ENCODE measurements at places on chromosomes 6 and 20.
A peak's percentile ranks its signal among the peaks of the same experiment; 100 is the strongest.

DNA sequence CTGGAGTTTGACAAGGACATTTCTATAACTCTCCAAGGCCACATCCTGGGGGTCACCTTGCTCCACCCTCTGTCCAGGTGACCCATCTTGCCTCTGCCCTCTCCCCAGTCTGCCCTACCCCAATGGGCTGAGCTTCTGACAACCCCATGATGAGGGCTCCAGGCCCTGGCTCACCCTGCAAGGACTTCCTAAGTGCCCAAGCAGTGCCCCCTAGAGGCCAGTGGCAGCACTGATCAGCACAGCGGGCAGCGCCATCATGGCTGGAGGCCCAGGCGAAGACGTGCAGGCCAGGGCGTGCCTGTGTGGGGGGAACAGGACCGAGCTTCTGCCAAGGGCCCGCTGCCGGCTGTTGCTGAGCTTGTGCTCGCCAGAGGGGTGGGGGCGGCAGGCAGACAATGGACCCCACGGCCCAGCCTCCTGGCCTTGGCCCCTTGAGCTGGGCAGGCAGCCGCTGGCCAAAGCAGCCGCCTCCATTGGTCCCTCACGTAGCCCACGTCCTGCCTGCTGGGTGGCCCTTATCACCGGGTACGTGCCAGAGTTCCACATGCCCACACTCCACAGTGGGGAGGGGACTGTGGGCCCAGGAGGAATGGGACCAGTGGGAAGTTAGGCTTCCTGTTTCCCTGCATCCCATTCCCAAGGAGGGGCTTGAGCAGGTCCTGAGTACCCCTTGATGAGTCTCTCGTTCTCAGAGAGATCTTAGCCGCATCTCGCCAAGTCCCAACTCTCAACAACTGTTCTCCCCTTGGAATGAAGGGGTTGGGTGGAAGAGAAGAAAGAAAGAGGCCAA lies 64.3 kb downstream of the MRPL14 start:
- DNase-seq = peak; percentile 40

GRCh38 chr20:57680934-57681914 lies 28.6 kb downstream of the PMEPA1 start:
- DNase-seq = peak; percentile 11

GRCh38 chr6:2881423-2881822 lies 21.7 kb downstream of the SERPINB9 start:
- DNase-seq = no peak

GRCh38 chr6:41341580-41341979 lies 6.2 kb downstream of the NCR2 start:
- no peak for DNase-seq

GRCh38 chr20:55774628-55775027 lies 230.7 kb downstream of the CBLN4 start:
- no peak for DNase-seq

DNA sequence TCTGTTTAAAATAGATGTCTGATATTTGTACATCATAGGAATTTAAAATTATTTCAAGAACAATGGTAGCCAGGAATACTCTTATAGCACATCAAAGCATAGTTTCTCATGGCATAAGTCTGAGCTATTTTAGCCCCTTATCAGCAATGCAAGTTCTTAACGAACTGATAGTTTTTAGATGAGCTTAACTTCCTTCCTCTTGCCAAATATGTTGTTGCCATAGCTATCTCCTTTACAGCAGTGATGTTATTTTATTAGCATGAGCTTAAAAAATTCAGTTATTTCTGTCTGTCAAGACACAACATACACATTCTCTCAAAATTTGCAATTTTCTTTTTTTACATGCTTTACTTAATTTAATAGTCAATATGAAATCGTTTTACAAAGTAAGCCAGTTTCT lies 867.2 kb downstream of the PHF3 start:
- DNase-seq = no peak

DNA sequence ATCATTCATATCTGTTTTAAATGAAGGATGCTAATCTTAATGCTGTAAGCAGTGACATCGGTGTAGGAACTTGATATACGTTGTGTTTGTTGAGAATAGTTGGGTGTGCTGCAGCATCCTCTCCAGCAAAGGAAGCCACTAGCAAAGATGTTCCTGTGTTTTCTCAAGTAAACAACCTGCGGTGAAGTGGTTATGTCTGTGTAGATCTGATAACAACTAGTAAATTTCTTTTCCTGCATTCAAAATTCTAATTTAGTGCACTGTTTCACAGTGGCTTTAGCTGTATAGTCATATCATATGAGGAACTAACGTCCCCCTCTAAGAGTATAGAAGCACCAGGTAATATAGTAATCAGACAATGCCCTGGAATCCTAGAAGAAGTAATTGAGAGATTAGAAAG lies 38.7 kb downstream of the NCOA7 start:
- DNase-seq = no peak

- no peak for DNase-seq
Measured at GRCh38 chr6:46324706-46325105, 153.9 kb upstream of the ENPP5 start.

GRCh38 chr6:11194356-11195218 lies 37.9 kb downstream of the NEDD9 start:
- DNase-seq = no peak

DNA sequence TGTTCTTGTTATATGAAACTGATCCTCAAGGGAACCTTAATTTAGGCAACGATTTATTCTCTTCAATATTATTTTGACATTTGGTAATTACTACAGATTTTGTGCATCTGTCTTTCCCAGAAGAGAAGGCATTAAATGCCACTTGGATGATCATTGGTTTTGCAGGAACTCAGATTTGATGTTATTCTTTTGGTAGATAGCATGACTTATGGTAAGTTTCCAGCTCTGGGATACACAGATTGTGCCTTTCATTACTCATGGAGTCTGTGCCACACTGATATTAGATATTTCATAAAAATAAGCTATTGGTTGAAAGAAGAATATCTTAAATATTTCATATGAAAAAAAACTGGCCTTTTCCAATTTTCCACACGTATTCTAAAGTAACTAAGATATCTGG lies 120.1 kb downstream of the AIG1 start:
- no peak for DNase-seq

DNA sequence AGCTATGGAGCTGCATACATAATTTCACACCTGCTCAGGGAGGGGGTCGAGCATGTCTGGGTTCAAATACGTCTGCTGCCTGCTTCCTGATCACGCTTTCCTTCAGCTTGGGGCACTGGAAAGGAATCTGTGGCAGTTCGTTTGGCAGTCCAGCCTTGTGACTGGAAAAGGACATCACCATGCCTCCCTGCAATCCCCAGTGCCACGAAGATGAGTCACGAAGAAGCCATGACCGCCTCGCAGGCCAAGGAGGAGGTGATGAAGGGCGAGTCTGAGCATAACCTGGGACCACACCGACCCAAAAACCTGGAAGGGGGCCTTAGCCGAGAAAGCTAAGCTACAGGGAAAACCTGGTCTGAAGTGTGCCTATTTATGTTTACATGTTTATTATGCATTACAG lies 13.1 kb downstream of the JAG1 start:
- no peak for DNase-seq

GRCh38 chr6:47700596-47700995 lies 2.2 kb downstream of the ADGRF4 start:
- DNase-seq = no peak

DNA sequence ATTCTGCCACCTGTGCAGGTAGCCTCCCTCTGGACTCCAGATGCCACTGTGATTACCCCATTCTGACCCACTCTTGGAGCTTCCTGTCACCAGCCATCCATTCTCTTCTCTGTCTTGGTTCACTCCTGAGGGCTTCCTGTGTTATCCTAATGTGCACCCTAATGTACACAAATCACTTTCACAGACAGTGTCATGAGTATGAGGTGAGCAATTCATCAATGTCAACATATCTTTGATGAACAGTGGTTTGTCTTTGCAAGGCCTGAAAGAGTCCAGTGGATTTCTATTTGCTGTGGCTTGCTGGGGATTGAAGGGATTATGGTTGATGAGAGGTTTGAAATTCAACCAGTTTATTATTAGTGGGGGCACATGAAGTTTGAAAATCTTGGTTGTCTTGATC lies 63.8 kb upstream of the EEF1E1 start:
- DNase-seq = no peak

- DNase-seq = no peak
Measured at GRCh38 chr6:133245007-133245406, 3.9 kb downstream of the EYA4 start.

DNA sequence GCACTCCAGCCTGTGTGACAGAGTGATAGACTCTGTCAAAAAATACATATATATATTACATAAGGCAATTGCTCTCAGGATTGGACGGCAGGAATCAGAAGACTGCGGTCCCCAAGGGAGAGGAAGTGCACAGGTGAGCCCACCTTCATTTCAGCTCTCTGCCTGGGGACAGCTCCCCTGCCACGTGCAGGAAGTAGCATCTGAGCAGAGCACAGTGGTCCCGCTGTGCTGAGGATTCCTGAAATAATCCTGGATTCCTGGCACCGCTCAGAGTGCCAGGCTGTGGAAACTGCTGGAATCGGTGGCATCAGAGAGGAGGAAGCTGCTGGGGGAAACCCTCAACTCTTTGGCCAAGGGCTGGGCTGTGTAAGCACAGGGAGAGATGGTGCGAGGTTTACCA lies 27.7 kb downstream of the NFATC2 start:
- no peak for DNase-seq

DNA sequence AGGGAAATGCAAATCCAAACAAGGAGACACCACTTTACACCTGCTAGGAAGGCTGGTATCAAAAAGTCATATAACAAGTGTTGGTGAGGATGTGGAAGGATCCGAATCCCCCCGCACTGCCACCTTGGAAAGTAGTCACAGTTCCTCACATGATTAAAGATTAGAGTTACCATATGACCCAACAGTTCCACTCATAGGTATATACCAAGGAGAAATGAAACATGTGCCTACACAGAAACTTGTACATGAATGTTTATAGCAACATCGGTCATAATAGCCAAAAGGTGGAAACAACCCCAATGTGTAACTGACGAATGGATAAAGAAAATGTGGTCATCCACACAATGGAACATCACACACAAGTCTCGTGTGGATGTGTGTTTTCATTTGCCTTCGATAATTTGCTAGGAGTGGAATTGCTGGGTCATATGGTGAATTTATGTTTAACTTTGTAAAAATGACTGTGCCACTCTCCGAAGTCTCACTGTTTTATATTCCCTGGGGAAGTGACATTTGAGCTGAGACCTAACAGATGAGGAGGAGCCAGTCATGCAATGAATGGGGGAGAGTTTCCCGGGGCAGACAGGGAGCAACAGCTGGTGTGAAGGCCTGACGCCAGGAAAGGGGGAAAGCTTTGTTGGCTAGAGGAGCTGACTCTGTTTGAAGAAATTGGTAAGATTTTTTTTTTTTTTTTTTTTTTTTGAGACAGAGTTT lies 125.9 kb upstream of the MLN start:
- DNase-seq = no peak

DNA sequence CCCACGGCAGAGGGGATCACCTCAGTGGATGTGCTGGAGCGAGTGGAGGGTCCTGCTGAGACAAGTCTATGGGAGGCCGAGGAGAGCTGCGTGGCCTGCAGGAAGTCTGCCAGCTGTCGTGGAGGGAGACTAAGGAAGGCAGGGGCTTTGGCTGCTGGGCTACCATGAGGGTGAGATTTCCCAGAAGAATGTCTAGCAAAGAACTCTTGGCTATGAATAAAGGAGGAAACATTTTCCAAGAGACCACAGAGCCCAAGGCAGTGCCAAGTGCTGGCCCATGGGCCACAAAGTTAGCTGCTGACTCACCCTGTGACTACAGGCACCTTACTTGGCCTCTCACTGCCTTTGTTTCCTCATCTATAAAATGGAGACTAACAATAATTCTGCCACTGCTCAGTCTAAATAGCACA lies 73.4 kb downstream of the PRDM1 start:
- DNase-seq = no peak

- no peak for DNase-seq
Measured at GRCh38 chr20:19176470-19177052, 35.9 kb upstream of the SLC24A3 start.

DNA sequence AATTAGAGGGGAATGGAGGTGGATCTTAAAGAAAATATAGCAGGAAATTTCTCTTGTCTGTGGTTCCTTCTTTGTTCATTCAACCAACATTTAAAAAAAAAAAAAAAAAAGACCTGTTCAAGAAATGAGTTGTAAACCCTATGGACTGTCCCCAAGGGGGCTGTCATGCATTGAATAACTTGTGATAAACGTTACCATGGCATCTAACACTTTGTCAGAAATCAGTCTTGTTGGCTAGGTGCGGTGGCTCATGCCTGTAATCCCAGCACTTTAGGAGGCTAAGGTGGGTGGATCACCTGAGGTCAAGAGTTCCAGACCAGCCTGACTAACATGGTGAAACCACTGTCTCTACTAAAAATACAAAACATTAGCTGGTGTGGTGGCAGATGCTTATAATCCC lies 381.7 kb downstream of the BCKDHB start:
- no peak for DNase-seq

- DNase-seq = no peak
Measured at GRCh38 chr6:46420921-46421638, 70.2 kb downstream of the RCAN2 start.

- DNase-seq = no peak
Measured at GRCh38 chr6:63795006-63795405, 159.4 kb downstream of the PHF3 start.
